Activated CD8-positive, alpha-beta T cell treated with anti-CD3 and anti-CD28 coated beads, Interleukin-2, amount 10 ng/mL, durations not matched to agents 7 days and 5 days (primary cell): ENCODE measurements at places on chromosomes 3 and 15. TPM values are rescaled to one million over a fixed set of nuclear protein-coding genes. Genes with fewer than 3 reads are reported as not detected.

DNA sequence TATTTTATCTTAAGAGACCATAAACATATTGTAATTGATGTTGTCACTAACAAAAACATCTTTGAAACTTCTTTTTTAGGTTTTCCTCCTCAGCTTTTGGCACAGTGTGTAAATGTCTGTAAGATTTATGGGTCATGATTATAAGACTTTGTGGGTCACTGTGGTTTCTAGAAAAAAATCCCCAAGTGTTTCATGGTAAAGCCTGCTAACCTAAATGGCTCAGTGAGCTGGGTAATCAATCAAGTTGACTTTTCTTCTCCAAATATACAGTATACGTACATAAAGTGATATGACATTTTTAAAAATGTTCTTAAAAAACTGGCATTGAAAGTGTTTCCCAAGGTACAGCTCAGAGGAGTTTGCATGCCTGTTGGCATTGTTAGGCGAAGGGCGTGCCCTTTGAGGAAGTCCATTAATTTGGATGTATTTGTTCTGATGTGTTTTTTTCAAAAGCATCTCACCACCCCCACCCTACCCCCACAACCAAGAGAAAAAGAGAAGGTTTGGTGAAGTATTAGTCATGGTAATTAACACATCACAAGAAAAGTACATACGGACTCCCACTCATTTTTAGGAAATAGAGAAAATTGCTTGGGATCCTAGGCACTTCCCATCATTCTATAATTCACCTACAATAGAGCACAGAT, 385.4 kb upstream of the LRRC3B start:
- no peak for DNase-seq

GABRB3 gene
- 0.13 TPM for total RNA-seq

DNA sequence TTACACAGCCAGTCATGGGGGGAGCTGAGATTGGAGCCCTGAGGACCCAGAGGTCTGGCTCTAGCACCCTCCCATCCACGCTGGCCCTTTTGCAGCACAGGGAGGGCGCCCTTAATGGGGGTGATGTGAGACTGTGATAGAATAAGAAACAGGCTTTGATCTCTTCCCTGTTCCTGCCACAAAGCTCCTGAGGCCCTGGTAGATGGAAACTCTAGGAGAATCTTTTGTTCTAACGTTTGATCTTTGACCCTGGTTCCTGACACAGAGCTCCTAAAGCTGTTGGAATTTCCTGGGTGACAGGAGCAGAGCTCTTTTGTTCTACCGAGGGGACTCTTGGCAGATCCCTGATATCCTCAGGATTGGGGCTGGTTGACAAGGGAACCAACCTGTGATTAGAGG, 1.2 kb upstream of the UROC1 start:
- no peak for DNase-seq

GRCh38 chr3:35484929-35485530, 154.3 kb upstream of the ARPP21 start:
- DNase-seq: no peak

GRCh38 chr3:181326637-181327223, 337.2 kb upstream of the DNAJC19 start:
- DNase-seq: peak; percentile 21

GRCh38 chr3:8970971-8971589, 7.8 kb upstream of the RAD18 start:
- DNase-seq: peak; percentile 79

DNA sequence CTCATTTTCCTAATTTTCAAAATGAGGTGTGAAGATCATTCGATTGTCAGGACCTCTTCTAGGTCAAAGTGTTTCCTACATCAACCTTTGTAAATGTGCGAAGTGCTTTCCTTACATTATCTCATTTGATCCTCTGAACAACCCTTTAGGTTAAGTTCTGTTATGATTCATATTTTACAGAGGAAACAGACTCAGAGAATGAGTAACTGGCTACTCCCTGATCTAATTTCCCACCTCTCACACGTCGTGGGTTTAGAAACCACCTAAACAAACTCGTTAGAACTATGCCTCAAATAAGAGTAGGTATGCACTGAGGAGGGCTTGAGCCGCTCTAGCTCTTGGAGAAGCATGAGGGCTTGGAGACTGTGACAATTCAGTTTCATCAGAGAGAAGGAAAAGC, 148.6 kb downstream of the CD47 start:
- DNase-seq: peak; percentile 34

GRCh38 chr3:134249296-134249841, 1.3 kb downstream of the RYK start:
- DNase-seq: no peak

DNA sequence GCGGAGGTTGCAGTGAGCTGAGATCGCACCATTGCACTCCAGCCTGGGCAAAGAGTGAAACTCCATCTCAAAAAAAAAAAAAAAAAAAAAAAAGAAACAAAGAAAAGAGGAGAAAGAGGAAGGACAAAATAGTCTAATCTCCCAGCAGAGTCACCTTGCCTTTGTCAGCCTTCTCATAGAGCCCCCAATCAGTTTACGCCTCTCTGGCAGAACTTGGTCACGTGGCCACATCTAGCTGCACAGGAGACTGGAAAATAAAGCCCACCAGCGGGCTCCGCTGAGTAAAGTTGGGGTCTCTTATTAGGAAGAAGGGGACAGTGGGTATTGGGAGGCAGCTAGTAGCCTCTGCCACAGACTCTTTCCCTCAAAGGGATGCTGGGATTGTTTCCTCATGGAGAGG, 41.9 kb downstream of the USP13 start:
- no peak for DNase-seq

STX19 gene
- not detected for total RNA-seq

DNA sequence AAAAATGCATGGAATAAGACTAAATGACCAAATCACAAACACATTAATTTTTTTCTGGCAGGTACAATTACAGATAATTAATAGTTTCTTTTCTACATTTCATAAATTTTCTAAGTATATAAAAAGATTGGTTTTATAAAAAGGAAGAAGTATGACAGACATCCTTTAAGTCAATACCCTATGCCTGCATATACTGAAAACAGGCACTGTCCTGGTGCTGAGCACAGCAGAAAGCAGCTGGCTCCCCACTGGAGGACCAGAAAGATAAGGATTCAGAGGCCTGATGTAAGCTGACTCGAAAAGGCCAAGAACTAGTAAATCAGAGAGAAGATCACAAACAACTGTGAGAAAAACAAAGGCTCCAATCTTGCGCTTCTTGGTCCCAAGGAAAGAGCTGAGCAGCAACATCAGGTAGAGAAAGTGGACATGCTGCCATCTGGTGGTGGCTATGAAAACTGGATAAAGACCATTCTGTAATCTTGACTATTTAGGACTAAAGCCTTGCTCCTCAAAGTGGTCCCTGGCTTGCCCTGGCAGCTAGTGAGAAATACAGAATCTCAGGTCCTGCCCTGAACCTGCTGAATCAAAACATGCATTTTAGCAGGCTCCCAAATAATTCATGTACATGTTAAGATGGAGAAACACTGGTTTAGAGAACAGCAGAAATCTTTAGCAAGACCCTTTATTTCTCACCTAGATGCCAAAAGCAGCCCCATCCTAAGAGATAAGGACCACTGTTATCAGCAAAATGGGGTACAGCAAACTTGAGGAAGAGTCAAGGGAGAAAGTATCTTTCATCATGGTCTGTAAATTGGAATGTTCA, 76.0 kb downstream of the TRANK1 start:
- peak; percentile 70 for DNase-seq

DNA sequence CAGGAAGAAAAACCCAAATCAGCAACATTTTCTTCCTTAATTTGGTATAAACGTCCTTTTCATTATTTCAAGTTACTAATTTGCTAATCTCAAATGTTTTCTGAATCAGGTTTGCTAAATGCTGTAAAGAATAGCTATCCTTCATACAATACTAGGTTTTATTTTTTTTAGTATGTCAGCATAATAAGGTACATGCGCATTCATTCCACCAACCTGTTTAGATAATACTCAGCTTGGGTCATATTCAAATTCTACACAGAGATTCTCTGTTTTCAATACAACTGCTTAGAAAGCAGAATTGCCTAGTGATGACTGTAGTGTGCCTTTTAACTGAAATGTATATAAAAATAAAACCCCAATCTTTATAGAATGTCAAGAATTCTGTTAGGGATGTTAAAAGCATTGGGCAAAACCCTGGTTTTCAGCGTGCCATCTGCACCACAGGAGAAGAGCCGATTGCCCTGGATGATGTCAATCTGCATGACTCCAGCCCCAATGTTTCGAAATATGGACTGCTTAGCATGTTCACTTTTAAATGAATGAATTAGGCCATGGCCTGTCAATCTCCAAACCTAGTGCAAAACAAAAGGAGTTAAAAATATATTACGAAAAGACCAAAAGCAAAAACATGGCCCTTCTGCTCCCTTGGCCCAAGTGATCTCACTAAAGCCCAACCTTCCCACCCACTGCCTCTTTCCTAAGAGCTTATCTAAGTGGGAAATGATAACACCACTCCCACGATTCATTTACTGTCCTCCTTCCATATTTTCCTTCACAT, 107.4 kb downstream of the GLDN start:
- DNase-seq: no peak

DNA sequence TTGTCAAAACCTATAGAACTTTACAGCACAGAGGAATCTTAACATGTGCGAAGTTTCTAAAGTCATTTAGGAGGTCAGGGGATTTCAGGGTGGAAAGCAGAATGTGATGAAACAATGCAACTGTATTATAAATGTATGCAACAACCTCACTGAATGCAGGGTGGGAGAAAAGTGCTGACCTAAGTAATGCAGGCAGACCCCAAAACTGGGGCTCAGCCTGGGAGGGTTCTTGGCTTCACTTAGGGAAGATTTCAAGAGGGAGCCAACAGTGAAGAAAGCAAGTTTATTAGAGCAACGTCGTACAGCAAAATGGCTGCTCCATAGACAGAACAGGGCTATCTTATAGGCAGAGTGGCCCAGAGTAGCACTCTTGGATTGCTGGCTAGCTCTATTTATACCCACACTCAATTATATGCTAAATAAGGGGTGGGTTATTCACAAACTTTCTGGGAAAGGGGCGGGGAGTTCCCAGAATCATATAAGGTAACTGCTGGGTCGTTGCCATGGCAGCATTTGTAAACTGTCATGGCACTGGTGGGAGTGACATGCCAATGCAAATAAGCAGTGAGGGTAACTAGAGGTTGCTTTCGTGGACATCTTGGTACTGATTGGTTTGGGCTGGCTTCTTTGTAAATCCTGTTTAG, 14.2 kb upstream of the CAND2 start:
- no peak for DNase-seq

DNA sequence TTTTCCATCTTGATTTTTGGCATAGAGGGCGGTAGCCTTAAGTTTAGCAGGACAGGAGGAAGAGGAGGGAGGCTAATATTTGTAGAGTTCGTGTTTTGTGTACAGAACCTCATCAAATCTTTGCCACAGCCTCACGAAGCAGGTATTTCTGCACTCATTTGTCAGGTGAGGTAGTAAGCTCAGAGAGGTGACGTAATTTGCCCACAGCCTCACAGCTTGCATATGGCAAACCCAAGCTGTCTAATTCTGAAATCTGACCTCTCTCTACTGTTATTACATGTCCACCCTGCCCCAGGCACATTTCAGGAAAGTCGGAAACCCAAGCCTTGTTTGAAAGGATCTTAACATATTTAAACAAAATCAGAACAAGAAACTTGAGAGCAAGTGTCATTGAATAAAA, 91.1 kb upstream of the TPM1 start:
- DNase-seq: no peak

DNA sequence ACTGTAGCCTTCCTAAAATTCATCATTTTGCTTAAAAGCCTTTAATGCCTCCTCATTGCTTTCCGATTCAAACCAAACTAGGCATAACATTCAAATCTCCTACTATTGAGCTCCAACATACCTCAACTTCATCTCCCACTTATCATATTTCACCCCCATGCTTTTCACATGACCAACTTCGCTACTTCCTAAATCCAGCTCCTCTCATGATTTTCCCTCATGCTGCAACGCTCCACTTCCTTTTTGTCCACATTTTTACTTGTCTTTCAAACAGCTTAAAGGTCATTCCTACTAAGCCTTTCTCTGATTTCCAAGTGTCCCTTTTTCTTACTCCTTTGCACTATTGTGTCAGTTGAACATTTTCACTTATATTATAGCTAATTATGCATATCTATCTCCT, 20.3 kb upstream of the ANXA2 start:
- DNase-seq: no peak

DNA sequence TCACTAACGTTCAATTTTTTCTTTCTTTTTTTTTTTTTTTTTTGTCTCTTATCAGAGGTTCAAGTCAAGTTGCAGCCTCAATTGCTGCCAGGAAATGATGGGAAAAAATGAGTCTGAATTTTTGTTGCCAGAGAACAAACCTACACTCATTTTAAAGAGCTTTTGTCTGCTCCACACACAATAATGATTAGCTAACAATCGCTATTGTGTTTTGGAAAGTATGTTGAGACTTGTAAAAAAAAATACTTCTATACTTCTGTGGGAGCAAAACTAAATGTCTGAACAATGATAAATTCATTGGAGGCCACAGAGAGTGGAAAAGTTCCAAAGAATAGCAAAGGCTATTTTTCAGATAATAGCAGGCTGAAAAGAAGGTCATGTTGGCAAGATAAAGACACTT, 176.3 kb upstream of the LMCD1 start:
- DNase-seq: no peak

DNA sequence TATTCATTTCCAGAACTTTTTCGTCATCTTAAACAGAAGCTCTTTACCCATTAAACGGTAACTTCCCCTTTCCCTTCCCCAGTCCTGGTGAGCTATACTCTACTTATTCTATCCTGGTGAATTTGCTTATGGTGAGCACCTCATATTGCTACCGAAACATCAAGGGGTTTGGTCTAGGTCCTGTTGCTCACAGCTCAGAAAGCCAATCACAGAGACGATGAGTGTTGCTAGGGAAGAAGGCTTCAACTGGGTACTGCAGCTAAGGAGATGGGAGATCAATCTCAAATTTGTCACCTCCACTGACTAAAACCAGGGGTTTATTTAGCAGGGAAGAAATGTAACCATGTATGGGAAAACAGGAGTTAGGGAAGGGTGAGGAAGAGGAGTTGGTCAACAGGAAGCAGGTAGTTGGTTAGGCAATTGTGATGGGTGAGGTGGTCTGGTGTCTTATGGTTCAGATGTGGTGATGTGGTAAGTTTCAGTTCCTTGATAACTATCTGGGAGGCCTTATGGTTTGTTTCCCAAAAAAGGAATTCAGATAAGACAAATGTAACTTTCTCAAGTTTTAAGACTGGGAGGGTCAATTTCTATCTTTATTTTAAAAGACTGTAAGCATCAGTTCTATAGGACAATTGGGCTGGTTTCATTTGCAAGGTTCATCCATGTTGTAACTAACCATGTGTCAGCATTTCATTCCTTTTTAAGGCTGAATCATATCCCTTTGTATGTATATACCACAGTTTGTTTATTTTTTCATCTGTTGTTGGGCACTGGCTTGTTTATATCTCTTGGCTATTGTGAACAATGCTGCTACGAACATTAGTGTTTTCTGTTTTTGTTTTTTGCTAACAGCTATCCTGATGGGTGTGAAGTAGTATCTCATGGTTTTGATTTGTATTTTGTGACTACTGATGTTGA, 24.3 kb downstream of the ARHGAP11B start:
- DNase-seq: no peak

- no peak for DNase-seq
Observed at GRCh38 chr3:120743556-120744195, 1.1 kb downstream of the GTF2E1 start.
